CD8-positive, alpha-beta memory T cell (primary cell): ENCODE measurements at places on chromosomes 11 and 22. TPM values are rescaled to one million over a fixed set of nuclear protein-coding genes. Genes with fewer than 3 reads are reported as not detected.

GRCh38 chr11:36027731-36028130 is 83.9 kb downstream of the LDLRAD3 start:
- no peak for DNase-seq

Gene KCNJ5
- not detected for total RNA-seq

Gene STK33
- 2.5 TPM for total RNA-seq

DNA sequence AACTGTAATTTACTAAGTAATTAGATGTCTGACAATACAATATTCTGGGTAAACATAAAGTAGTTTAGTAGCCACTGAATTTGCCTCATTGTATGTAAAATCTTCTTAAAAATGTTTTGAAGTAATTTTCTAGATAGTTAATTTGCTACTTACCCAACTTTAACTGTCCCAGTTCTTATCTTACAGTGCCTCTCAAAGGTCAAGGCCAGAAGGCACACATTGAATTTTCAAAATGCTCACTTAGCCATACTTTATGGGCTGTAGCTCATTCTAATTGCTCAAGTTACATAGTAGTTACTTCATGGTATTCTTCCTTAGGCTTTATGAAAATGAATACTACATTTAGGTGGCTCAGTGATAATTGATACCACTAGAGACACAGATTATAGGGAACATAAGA is 666.6 kb downstream of the CNTN5 start:
- no peak for DNase-seq

- no peak for DNase-seq
These were observed 54.6 kb upstream of the TOP3B start for GRCh38 chr22:22037229-22037628.

DNA sequence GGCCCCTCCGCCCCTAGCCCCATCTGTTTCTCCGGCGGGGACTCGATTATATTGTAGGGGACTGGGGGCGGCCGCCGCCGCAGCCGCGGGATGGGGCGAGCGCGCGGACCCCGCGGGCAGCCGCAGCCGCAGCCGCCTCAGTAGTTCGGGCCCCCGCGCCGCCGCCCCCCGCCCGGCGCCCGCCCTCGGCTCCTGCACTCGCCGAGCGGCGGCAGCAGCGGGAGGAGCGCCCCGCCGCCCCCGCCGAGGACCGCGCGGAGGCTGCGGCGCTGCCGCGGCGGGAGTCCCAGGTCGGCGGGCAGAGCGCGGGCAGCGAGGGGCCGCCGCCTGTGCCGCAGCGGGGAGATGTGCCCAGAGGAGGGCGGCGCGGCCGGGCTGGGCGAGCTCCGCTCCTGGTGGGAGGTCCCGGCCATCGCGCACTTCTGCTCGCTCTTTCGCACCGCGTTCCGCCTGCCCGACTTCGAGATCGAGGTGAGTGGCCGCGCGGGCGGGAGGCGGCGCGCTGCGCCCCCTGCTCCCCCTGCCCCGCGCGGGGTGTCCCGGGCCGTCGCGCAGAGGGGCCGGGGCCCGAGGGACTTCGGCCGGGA is at the start of gene CECR2:
Gene CECR2 (plus strand): TSS at position 22 of the 587 bp plus-strand sequence. CDS start 324 bp downstream, at position 346.
- no peak for DNase-seq

GRCh38 chr11:133576351-133576750 is 44.0 kb upstream of the OPCML start:
- DNase-seq: no peak

- DNase-seq: no peak
These were observed 217.7 kb downstream of the CNTN5 start for GRCh38 chr11:99238401-99238800.

Gene TMEM45B
- 0.58 TPM for total RNA-seq

Gene NLRP10
- not detected for total RNA-seq

DNA sequence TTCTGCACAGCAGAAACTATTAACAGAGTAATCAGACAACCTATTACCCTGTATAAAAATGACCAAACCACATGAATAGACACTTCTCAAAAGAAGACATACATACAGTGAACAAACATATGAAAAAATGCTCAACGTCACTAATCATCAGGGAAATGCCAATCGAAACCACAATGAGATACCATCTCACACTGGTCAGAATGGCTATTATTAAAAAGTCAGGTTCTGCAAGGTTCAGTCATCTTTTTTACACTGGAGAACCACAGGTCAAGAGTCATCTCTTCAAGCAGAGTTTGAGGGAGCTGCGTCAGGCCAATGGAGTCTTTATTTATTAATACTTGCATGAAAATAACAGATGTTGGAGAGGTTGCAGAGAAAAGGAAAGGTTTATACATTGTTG is 40.4 kb downstream of the RCN1 start:
- no peak for DNase-seq
